ENCODE measurements at places on chromosomes 6 and 20.
A peak's percentile ranks its signal among the peaks of the same experiment; 100 is the strongest.

DNA sequence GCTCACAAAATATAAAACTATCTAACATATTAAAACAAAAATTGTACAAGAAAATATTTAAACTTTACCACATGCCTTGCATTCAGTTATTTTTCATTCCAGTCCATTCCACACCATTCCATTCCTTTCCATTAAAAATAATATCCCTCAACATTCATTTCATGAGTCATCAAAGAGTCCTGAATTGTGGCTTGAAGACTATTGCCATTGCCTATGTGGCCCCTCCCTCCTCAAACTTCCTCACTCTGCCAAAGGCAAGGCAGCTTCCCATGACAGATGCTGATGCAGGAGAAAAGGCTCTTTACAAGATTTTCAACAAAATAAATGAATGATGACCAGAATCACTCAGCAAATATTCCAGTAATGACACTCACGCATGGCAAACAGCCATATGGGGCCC, 31.7 kb downstream of the IL20RA start:
- peak; percentile 71 for DNase-seq

- DNase-seq = peak; percentile 80
Observed at GRCh38 chr20:31822421-31823330, 3.5 kb downstream of the MYLK2 start.

DNA sequence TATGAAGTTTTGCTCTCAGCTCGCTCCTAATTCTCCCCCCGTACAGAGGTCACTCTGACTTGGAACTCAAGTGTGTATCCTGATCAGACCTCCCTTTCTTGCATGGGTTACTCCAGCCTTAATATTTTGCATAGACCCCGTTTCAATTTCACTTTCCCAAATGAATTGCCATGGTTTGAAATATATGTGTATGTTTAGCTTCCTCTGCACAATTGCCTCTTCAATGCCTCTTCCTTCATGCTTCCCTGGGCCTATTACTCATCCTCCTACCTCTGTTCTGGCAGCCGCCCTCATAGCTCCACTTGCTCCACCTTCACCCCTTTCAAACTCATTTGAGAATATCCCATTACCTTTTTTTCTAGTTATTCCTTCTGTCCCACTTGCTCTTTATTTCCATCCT, 90.0 kb upstream of the SAMD5 start:
- no peak for DNase-seq

GRCh38 chr6:113476937-113477839, 380.0 kb upstream of the MARCKS start:
- peak; percentile 67 for DNase-seq

DNA sequence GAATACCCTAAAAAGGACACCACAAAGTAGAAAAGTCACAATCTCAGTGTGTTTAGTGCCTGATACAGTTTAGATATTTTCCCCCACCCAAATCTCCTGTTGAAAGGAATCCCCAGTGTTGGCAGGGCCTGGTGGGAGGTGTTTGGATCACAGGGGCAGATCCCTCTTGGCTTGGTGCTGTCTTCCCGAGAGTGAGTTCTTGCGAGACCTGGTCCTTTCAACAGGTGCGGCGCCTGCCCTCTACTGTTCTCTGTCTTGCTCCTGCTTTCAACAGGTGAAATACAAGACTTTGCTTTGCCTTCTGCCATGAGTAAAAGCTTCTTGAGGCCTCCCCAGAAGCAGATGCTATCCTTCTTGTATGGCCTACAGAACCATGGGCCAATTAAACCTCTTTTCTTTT, 534.3 kb upstream of the NRSN1 start:
- DNase-seq = no peak

GRCh38 chr20:58236612-58237317, 8.3 kb upstream of the ANKRD60 start:
- DNase-seq = peak; percentile 68

DNA sequence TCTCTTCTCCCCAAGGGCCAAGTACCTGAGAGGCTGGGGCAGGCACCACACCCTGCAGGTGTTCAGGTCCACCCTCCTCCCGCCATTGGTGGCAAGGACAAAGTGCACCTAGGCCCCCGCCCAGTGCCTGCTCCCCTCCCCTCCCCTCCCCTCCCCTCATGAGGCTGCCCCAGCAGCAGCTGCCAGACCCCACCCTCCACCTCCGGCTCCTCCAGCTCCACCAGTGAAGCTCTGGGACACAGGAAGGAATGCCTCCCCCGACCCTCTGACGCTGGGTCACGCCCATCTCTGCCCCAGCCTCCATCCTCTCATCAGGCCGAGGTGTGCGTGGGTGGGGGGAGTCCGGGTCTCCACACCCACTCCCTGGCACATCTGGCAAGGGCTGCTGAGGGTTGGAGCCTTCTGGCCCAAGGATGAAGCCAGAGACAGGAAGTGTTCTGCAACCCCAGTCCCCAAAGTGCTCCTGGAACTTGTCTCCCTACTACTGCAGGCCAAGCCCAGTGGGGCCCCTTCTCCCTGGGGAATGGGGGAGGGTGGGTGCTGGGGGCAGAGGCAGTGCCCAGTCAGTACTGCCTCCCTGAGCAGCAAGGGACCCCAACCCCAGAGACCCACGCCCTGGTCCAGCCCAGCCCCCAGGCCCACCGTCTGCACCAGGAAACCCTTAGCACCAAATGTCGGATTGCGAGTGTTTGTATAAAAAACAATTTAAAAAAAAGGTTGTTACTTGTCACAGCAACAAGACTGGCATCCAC, 1.6 kb upstream of the UCKL1 start:
- DNase-seq = no peak

GRCh38 chr20:49482173-49482572, 295 bp downstream of the KCNB1 start:
- DNase-seq = no peak

GRCh38 chr6:45577836-45578504, 200.2 kb upstream of the SUPT3H start:
- peak; percentile 60 for DNase-seq

DNA sequence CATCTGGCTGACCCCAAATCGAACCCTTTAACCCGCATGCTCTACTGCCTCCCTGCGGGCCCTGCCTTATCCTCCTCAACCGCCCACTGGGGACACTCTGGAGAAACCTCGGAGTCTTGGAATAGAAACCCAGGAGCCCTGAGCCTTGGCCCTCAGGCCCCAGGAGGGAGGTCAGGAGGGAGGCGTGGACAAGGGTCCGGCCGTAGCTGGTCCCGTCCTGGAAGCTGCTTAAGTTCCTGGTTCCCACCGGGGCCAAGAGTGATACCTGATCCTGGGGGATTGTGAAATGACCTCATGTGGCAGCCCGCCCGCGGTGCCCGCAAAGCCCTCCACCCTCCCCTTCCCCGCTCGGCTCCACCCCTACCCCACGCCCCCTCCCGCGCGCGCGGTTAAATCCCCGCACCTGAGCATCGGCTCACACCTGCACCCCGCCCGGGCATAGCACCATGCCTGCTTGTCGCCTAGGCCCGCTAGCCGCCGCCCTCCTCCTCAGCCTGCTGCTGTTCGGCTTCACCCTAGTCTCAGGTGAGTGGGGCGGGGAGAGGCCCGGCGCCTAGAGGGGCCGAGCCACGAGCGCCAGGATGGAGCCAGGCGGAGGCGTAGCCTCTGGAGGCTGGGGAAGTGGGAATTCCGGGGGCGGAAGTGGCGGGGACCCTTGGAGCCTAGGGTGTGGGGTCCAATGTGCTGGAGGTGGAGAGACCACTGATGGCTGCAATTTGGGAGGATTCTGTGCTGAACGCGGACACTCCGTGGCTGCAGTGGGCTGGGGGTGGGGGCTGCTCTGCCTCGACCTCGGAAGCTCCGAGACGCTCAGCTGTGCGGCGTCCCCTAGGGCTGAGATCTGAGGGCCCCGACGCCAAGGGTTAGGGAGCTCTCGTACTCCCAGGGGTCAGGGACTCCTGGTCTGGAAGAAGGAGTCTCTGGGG, at the start of gene WFDC2:
Gene WFDC2, plus strand, starts transcription at position 418 of the 926 bp plus-strand sequence. Its CDS starts 29 bp downstream, at position 447.
- no peak for DNase-seq

GRCh38 chr6:89602166-89602565, 36.4 kb downstream of the LYRM2 start:
- DNase-seq = no peak

- no peak for DNase-seq
Observed at GRCh38 chr20:38757145-38757775, 9.0 kb downstream of the ACTR5 start.

- DNase-seq = peak; percentile 94
Observed at GRCh38 chr20:1322511-1323245, 6.3 kb downstream of the SDCBP2 start.

DNA sequence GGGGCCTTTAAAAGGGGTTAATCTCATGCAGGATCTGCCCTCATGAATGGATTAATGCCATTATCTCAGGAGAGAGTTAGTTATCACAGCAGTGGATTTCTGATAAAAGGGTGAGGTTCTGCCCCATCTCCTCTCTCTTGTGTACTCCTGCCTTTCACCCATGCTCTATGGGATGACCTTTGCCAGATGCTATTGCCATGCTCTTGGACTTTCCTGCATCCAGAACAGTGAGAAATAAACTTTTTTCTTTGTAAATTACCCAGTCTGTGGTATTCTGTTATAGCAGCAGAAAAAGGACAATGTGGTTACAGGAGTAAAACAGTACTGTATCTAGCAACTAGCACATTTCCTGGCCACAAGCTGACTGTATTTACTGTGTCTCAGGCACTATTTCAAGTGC, 58.0 kb upstream of the CCN2 start:
- DNase-seq = no peak

GRCh38 chr6:20202324-20202658, 10.0 kb downstream of the MBOAT1 start:
- no peak for DNase-seq

- no peak for DNase-seq
Observed at GRCh38 chr20:4926531-4927156, 74.7 kb downstream of the SLC23A2 start.

- DNase-seq = no peak
Observed at GRCh38 chr20:47984437-47984836, 199.2 kb upstream of the SULF2 start.

DNA sequence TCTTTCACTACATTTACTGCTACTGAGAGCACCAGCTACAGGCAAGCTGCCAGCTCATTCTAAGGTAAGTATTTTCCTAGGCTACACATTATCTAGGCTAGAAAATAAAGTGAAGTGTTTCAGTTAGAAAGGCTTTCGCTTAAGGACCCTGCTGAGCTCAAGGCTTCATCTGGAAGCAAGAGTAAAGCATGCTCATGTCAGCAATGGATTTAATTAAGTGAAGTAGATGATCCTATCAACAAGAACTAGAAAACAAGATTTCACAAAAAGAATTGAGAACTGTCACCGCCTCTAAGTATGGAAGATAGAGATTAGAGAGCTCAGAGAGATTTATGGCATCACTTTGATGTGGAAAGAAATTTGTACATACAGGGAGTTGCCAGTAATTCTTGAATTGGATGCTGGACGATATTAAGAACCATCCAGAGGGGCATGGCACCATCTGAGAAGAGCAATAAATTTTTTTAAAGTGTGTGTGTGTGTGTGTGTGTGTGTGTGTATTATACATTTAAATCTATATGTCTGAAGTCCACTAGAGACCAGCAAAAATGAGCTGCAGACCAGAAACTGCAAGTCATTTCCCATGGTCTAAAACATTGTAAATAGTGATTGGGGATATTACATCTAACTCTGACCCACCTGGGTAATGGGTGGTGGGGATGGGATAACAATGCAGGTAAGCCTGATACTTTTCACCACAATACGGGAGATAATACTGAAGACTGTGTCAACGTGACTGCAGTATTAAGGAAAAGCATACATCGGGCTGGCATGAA, 105.2 kb upstream of the MAP7 start:
- no peak for DNase-seq

DNA sequence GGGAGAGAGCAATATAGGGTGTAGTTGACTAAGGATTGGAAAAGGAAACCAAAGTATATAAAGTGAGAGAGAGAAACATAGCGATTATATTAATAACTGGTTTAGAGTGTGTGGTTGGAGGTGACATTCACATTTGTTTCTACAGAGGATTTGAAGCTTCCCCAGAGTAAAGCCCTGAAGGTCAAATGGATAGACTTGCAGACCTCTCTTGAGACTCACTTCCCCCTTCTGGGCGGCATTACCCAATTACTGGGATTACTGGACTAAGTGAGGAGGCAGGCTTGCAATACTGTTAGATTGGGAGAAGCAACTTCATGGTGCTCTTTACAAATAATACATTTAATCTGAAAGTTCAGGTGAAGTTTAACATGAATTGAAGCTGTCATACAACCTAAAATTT, 10.7 kb downstream of the FIG4 start:
- no peak for DNase-seq

GRCh38 chr6:79671600-79672266, 40.6 kb downstream of the SH3BGRL2 start:
- no peak for DNase-seq

DNA sequence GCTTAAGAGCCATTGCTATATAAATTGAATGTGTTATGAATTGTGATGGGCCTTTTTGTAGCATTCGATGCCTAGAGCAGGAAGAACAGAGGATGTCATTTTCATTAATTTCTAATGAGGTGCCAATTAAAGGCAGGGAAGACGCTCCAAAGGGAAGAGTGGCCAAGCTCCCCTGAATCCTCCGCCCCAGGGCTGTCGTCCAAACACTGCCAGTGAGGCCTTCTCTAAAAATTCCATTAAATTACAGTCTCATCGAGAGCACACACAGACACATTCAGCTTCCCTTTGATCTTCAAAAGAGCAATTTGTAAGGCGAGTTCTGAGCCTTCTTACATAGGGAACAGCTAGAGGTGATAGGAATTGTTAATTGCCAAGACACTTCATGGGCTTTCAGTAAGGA, 300.0 kb downstream of the ZFAND3 start:
- DNase-seq = no peak

DNA sequence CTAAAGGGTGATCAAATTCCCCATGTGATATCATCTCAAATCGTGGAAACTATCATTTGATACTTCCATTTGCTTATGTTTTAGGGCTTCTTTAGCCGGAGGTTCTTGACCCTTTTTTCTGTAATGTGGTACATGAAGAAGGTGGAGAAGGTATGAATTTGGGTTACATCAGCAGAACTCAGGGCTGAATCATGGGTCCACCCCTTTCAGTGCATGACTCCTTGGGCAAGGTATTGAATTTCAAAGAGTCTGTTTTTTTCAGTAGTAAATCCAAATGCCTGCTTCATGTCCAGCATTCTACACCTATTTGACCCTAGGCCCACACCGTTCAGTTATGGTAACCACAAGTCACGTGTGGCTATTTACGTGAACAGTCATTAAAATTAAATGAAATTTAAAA, 30.6 kb upstream of the QKI start:
- no peak for DNase-seq

GRCh38 chr6:13166916-13167315, 161.4 kb downstream of the TBC1D7 start:
- no peak for DNase-seq

- peak; percentile 63 for DNase-seq
Observed at GRCh38 chr6:115643762-115644161, 416.9 kb downstream of the FRK start.

- peak; percentile 55 for DNase-seq
Observed at GRCh38 chr20:41424546-41424945, 57.9 kb upstream of the EMILIN3 start.

- peak; percentile 7 for DNase-seq
Observed at GRCh38 chr6:19979059-19979458, 141.9 kb downstream of the ID4 start.

GRCh38 chr6:165829376-165829775, 166.3 kb upstream of the PDE10A start:
- no peak for DNase-seq

All from EH (cell line).